ENCODE measurements at places on chromosomes 1 and 21.

DNA sequence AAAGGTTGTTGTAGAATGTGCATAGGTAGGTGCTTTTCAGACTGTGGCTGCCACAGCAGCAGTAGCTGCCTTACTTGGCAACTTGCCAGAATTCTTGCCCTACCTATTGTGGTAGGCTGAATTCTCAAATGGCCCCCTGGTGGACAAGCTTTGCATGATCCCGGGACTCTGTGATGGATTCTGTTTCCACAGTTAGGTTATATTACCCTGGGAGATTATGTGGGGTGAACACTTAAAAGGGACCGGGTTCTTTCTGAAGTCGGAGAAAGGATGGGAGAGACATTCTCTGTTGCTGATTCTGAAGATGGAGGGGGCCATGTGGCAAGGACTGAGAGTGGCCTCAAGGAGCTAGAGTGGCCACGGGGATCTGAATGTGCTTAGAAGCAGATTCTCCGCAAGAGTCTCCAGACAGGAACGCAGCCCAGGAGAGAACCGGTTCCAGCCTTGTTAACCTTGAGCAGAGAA, 32.1 kb upstream of the KCNE1 start:
- H3K27me3 ChIP-seq = no peaks in the 10 kb centered on the region
- H3K27ac ChIP-seq = no peak overlapping the region
- H3K36me3 ChIP-seq = no peaks in the 10 kb centered on the region
- H3K4me1 ChIP-seq = no peaks in the 10 kb centered on the region

- peaks cover 5% of the 10 kb centered on the region for H3K36me3 ChIP-seq
- no peaks in the 10 kb centered on the region for H3K27me3 ChIP-seq
- no peak overlapping the region for H3K27ac ChIP-seq
These were observed 98.5 kb downstream of the OSBPL9 start for GRCh38 chr1:51715369-51715768.

GRCh38 chr1:156725683-156726280, 2.5 kb upstream of the METTL25B start:
- peak; percentile 76 for DNase-seq
- H3K36me3 ChIP-seq = peaks cover 73% of the 10 kb centered on the region
- no peaks in the 10 kb centered on the region for H3K27me3 ChIP-seq
- H3K4me3 ChIP-seq = peak overlapping the region; percentile 76

- no peak for DNase-seq
- H3K27ac ChIP-seq = no peak overlapping the region
- H3K27me3 ChIP-seq = no peaks in the 10 kb centered on the region
- no peak overlapping the region for H3K4me3 ChIP-seq
- peaks cover 84% of the 10 kb centered on the region for H3K36me3 ChIP-seq
- H3K4me1 ChIP-seq = no peaks in the 10 kb centered on the region
These were observed 27.8 kb upstream of the RAP1GAP start for GRCh38 chr1:21696931-21697330.

DNA sequence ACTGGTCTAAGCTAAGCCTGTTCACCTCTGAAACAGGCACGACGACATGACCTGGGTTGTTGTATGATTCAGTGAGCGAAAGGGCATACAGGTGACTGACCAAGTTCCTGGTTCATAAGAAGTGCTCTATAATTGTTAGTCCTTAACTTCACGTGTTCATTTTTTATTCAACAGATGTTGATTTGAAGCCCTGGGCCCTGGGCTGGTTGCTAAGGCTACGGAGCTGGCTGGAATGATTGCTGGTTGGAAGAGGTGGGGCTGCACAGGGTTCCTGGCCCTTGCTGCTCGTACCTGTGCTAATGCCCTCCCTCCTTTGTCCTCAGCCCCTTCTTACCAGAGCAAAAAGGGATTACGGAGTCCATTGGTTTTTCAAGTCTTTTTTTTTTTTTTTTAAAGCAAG, 111.3 kb upstream of the CSF3R start:
- H3K36me3 ChIP-seq = no peaks in the 10 kb centered on the region
- H3K4me3 ChIP-seq = no peak overlapping the region
- peaks cover 46% of the 10 kb centered on the region for H3K27me3 ChIP-seq

GRCh38 chr21:43015906-43016540, 41.7 kb downstream of the PKNOX1 start:
- peaks cover 40% of the 10 kb centered on the region for H3K36me3 ChIP-seq
- H3K27ac ChIP-seq = no peak overlapping the region
- H3K4me3 ChIP-seq = no peak overlapping the region
- H3K27me3 ChIP-seq = no peaks in the 10 kb centered on the region
- H3K4me1 ChIP-seq = no peaks in the 10 kb centered on the region

GRCh38 chr1:86950712-86951419, 36.4 kb downstream of the HS2ST1 start:
- peak overlapping the region; percentile 46 for H3K27ac ChIP-seq
- DNase-seq = peak; percentile 74
- no peaks in the 10 kb centered on the region for H3K4me1 ChIP-seq
- no peaks in the 10 kb centered on the region for H3K27me3 ChIP-seq

- H3K27ac ChIP-seq = no peak overlapping the region
- DNase-seq = no peak
- no peak overlapping the region for H3K4me3 ChIP-seq
- H3K36me3 ChIP-seq = peaks cover 12% of the 10 kb centered on the region
These were observed 71.1 kb downstream of the NPHP4 start for GRCh38 chr1:5921129-5921528.

GRCh38 chr1:37472994-37473393, 1.4 kb upstream of the ZC3H12A start:
- DNase-seq = no peak
- peaks cover 27% of the 10 kb centered on the region for H3K36me3 ChIP-seq
- peaks cover 50% of the 10 kb centered on the region for H3K4me1 ChIP-seq
- 0 out of 2 replicates have a peak, but pooled peaks cover 3% of the 10 kb centered on the region for H3K27me3 ChIP-seq
- no peak overlapping the region for H3K4me3 ChIP-seq
- H3K27ac ChIP-seq = no peak overlapping the region

GRCh38 chr1:55555956-55556725, 341.0 kb upstream of the USP24 start:
- H3K36me3 ChIP-seq = no peaks in the 10 kb centered on the region
- no peaks in the 10 kb centered on the region for H3K4me1 ChIP-seq
- H3K4me3 ChIP-seq = no peak overlapping the region
- DNase-seq = no peak
- no peaks in the 10 kb centered on the region for H3K27me3 ChIP-seq

GRCh38 chr1:9309991-9310390, 17.3 kb downstream of the SPSB1 start:
- H3K4me3 ChIP-seq = no peak overlapping the region
- no peak overlapping the region for H3K27ac ChIP-seq

- no peaks in the 10 kb centered on the region for H3K36me3 ChIP-seq
- DNase-seq = peak; percentile 86
- H3K4me3 ChIP-seq = peak overlapping the region; percentile 43
- no peak overlapping the region for H3K27ac ChIP-seq
These were observed 682.4 kb upstream of the TPTE start for GRCh38 chr21:9838738-9839642.

- H3K27ac ChIP-seq = peak overlapping the region; percentile 64
- H3K4me1 ChIP-seq = peaks cover 9% of the 10 kb centered on the region
- H3K36me3 ChIP-seq = peaks cover 24% of the 10 kb centered on the region
- no peaks in the 10 kb centered on the region for H3K27me3 ChIP-seq
- peak overlapping the region; percentile 41 for H3K4me3 ChIP-seq
These were observed 990 bp upstream of the MRPS6 start for GRCh38 chr21:34072145-34073031.

DNA sequence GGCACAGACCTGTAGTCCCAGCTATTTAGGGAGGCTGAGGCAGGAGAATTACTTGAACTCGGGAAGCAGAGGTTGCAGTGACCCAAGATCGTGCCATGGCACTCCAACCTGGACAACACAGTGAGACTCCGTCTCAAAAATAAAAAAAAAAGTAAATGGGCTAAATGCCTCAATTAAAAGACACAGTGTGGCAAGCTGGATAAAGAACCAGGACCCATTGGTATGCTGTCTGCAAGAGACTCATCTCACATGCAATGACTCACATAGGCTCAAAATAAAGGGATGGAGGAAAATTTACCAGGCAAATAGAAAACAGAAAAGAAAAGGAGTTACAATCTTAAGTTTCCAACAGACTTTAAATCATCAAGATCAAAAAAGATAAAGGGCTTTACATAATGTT, 40.3 kb downstream of the ACBD6 start:
- no peak for DNase-seq
- no peak overlapping the region for H3K27ac ChIP-seq
- H3K36me3 ChIP-seq = no peaks in the 10 kb centered on the region
- H3K4me1 ChIP-seq = no peaks in the 10 kb centered on the region

DNA sequence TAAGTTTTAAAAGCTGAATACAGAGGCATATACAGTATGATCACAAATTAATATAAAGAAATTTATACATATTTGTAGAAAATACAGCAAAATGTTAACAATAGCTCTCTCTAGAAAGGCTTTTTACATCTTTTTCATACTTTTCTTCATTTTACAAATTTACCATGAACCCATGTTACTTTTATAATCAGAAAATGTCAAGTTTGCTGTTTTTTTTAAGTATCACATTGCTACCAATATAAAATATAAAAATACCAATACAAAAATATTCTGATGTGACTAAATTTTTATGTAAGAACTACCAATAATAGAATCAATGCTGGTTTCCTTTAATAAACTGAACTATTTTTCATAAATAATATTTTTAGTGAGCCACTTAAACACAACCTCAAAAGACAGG, 84.4 kb upstream of the TTC39A start:
- H3K4me1 ChIP-seq = peaks cover 13% of the 10 kb centered on the region
- no peak for DNase-seq
- no peak overlapping the region for H3K4me3 ChIP-seq
- H3K27me3 ChIP-seq = no peaks in the 10 kb centered on the region

DNA sequence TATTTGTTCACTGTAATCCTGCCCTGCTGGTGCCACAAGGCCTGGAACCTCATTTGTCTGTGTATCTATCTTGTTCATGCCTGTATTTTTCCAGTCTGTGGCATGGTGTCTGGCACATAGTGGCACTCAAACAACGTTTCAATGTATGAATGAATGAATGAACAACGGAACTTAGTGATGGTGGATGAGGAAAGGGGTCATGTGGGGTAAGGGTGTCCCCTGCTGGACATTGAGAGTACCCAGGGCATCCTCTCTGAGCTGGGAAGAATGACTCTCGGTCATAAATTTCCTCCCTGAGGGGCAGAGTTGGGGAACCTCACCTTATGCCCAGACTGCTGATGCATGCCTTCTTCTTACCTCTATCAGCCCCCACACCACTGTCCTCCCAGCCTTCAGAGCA, 18.9 kb upstream of the ZNF683 start:
- no peaks in the 10 kb centered on the region for H3K36me3 ChIP-seq
- H3K27me3 ChIP-seq = no peaks in the 10 kb centered on the region
- no peak overlapping the region for H3K4me3 ChIP-seq
- peak; percentile 83 for DNase-seq
- H3K27ac ChIP-seq = no peak overlapping the region

DNA sequence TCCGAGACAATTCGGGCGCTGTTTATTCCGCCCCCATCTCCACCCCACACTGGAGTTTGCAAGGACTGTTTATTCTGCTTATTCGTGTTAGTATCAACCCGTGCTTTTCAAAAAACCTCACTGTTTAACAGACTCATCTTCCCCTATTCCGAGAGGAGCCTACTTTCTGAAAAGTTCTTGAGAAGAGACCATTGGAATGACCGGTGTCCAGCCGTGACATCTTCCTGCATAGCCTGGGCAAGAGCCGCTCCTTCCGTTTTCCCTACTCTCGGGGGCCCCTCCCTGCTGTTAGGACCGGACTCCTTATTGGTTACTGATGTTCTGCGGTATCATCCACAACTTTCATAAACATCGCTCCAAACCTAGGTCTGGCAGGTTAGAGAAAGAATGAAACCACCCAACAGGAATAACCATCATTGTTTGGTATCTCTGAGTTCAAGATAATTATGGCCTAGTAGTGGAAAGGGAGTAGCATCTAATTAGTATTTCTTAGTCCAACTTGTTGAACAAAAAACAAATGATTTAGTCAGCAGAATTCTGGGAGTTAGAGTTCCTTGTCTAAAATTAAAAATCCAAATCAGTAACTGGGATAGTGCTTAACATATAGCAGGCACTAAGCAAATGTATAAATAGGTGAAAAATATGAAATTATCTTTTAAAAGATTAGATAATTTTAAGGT, 837 bp downstream of the STXBP3 start:
- peaks cover 9% of the 10 kb centered on the region for H3K4me1 ChIP-seq
- peaks cover 8% of the 10 kb centered on the region for H3K36me3 ChIP-seq
- H3K27ac ChIP-seq = peak overlapping the region; percentile 90

- no peak overlapping the region for H3K27ac ChIP-seq
- no peak for DNase-seq
- peaks cover 48% of the 10 kb centered on the region for H3K27me3 ChIP-seq
These were observed 3.3 kb downstream of the NPPB start for GRCh38 chr1:11855430-11855829.

DNA sequence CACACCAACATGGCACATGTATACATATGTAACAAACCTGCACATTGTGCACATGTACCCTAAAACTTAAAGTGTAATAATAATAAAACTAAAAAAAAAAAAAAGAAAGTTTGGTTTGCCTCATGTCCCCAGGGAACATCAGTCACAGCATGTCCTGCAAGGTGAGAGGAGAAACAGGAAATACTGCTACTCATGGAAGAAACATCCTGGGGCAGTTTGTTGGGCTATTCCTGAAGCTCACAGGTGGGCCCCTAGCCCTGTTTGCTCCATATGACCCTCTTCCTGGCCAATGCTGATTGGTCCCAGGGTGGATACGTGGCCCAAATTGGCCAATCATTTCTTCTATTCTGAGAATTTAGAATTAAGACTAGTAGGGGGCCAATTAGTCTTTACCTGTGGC, 103.4 kb upstream of the ADAR start:
- H3K4me3 ChIP-seq = no peak overlapping the region
- no peaks in the 10 kb centered on the region for H3K36me3 ChIP-seq
- no peaks in the 10 kb centered on the region for H3K4me1 ChIP-seq
